ENCODE measurements at places on chromosomes 7 and 10.
A peak's percentile ranks its signal among the peaks of the same experiment; 100 is the strongest.

- no peak for DNase-seq
- no peaks in the 10 kb centered on the region for H3K27me3 ChIP-seq
- H3K27ac ChIP-seq, result no peak overlapping the region
- H3K4me3 ChIP-seq, result no peak overlapping the region
These were observed 27.8 kb downstream of the SMURF1 start for GRCh38 chr7:99116144-99116543.

DNA sequence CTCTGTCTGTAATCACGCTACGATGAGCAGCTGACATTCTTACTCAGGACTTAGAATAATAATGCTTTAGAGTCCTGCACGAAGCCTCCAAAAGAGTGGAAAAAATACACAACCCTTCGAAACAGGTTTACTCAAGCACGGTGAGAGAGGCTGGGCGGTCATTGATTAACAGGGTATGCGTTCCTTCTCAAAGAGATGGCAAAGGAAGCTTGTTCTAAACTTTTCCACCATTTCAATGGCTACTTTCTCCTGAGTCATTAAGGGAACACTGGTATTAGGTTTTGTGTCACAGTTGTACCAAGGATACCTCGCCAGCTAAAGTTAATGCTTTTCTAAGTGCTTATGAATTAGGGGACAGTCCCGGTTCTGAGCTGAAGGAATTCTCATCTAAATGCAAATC, 141.9 kb upstream of the RHEB start:
- H3K4me3 ChIP-seq, result no peak overlapping the region
- no peaks in the 10 kb centered on the region for H3K4me1 ChIP-seq
- DNase-seq, result no peak
- H3K36me3 ChIP-seq, result no peaks in the 10 kb centered on the region
- no peak overlapping the region for H3K27ac ChIP-seq
- no peaks in the 10 kb centered on the region for H3K27me3 ChIP-seq

GRCh38 chr7:66542049-66542448, 86.6 kb upstream of the KCTD7 start:
- H3K36me3 ChIP-seq, result peaks cover 13% of the 10 kb centered on the region
- no peak overlapping the region for H3K27ac ChIP-seq
- no peak for DNase-seq
- no peaks in the 10 kb centered on the region for H3K27me3 ChIP-seq
- no peak overlapping the region for H3K4me3 ChIP-seq

- DNase-seq, result no peak
- H3K4me3 ChIP-seq, result no peak overlapping the region
- no peaks in the 10 kb centered on the region for H3K36me3 ChIP-seq
These were observed 2.8 kb downstream of the TAS2R41 start for GRCh38 chr7:143480501-143480900.

- H3K27me3 ChIP-seq, result no peaks in the 10 kb centered on the region
- no peaks in the 10 kb centered on the region for H3K4me1 ChIP-seq
- no peak overlapping the region for H3K27ac ChIP-seq
- no peak for DNase-seq
These were observed 872.4 kb downstream of the LRMDA start for GRCh38 chr10:76303682-76304316.

- no peaks in the 10 kb centered on the region for H3K36me3 ChIP-seq
- H3K4me3 ChIP-seq, result no peak overlapping the region
- no peak for DNase-seq
These were observed 68.3 kb downstream of the CREM start for GRCh38 chr10:35194906-35195305.

DNA sequence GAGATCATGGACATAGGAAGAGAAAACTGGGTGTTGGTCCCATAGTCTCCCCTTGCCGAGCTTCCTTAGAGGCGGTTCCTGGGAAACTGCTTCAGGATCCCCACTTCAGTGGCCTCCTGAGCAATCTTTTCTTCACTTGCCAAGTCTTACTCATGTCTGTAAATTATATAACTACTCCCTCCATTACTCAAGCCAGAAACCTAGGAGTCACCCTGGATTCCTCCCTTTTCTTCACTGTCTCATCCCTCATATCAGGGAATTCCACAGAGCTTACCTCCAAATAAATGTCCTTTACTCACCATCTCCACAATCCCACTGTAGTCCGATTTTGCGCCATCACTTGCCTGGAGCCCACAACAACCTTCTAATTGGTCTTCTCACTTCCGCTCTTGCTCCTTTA, 29.1 kb upstream of the TRUB1 start:
- no peaks in the 10 kb centered on the region for H3K36me3 ChIP-seq
- H3K4me1 ChIP-seq, result no peaks in the 10 kb centered on the region
- no peak overlapping the region for H3K27ac ChIP-seq
- no peak overlapping the region for H3K4me3 ChIP-seq
- DNase-seq, result no peak

DNA sequence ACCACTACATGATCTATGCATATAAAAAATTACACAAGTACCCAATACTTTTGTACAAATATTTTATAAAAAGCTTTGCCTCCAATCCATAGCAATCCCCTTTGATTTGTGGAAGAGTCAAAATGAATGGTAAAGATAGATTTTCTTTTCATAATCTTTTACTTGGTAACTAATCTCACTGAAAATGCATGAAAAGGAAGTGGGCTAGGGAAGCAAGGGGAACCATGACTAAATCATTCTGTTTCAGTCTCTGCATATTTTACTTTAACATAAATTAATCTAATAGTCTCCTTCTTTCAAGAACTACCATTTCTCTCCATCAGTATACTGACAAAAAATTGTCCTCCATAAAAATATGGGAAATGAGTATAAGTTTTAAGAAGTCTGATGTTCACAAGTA, 96.9 kb downstream of the TES start:
- no peak overlapping the region for H3K4me3 ChIP-seq
- peaks cover 8% of the 10 kb centered on the region for H3K4me1 ChIP-seq
- H3K27ac ChIP-seq, result no peak overlapping the region
- no peaks in the 10 kb centered on the region for H3K27me3 ChIP-seq
- DNase-seq, result no peak

GRCh38 chr7:110522061-110522760, 568.7 kb upstream of the LRRN3 start:
- no peaks in the 10 kb centered on the region for H3K27me3 ChIP-seq
- H3K27ac ChIP-seq, result no peak overlapping the region
- H3K4me1 ChIP-seq, result no peaks in the 10 kb centered on the region
- DNase-seq, result no peak
- no peak overlapping the region for H3K4me3 ChIP-seq

GRCh38 chr10:79029478-79030390, 39.0 kb upstream of the ZMIZ1 start:
- no peaks in the 10 kb centered on the region for H3K27me3 ChIP-seq
- no peaks in the 10 kb centered on the region for H3K36me3 ChIP-seq
- DNase-seq, result peak; percentile 19
- H3K4me1 ChIP-seq, result no peaks in the 10 kb centered on the region

GRCh38 chr7:55504967-55505658, 67.2 kb downstream of the VOPP1 start:
- H3K36me3 ChIP-seq, result no peaks in the 10 kb centered on the region
- no peaks in the 10 kb centered on the region for H3K27me3 ChIP-seq
- H3K27ac ChIP-seq, result peak overlapping the region; percentile 18
- no peak for DNase-seq

DNA sequence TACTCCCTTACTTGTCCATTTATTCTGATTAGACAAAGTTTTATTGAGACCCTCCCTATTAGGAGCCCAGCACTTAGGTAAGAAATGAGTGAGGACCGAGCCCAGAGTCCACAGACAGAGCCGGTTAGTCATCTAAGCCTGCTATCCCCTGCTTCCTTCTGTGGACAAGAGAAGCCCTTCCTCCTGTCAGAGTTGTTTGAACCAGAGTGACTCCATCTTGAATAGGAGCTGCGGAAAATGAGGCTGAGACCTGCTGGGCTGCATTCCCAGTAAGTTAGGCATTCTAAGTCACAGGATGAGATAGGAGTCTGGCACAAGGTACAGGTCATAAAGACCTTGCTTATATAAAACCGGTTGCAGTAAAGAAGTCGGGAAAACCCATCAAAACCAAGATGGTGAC, 109.1 kb downstream of the CPXM2 start:
- no peak overlapping the region for H3K4me3 ChIP-seq
- H3K4me1 ChIP-seq, result no peaks in the 10 kb centered on the region
- H3K27ac ChIP-seq, result no peak overlapping the region

- H3K4me1 ChIP-seq, result no peaks in the 10 kb centered on the region
- H3K4me3 ChIP-seq, result no peak overlapping the region
- H3K36me3 ChIP-seq, result peaks cover 90% of the 10 kb centered on the region
- H3K27me3 ChIP-seq, result no peaks in the 10 kb centered on the region
These were observed 19.8 kb upstream of the GET4 start for GRCh38 chr7:856444-857095.

DNA sequence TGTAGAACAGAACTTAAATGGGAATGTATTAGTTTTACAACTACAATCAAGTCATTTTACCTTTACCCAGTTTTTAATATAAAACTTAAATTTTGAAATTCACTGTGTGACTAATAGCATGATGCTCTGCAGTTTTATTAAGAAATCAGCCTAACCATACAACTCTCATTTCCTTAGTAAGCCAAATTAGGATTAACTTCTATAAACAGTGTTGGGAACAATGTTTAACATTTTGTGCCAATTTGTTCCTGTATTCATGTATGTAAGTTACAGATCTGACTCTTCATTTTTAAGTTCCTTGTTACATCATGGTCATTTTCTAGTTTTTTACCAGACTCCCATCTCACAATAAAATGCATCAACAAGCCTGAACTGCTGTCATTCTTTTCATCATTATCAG, 209.8 kb downstream of the ZEB1 start:
- H3K36me3 ChIP-seq, result no peaks in the 10 kb centered on the region
- no peak for DNase-seq
- H3K4me1 ChIP-seq, result peaks cover 8% of the 10 kb centered on the region
- H3K27me3 ChIP-seq, result peaks cover 4% of the 10 kb centered on the region

- H3K27me3 ChIP-seq, result no peaks in the 10 kb centered on the region
- H3K27ac ChIP-seq, result peak overlapping the region; percentile 85
- DNase-seq, result no peak
- peaks cover 16% of the 10 kb centered on the region for H3K4me1 ChIP-seq
- peak overlapping the region; percentile 53 for H3K4me3 ChIP-seq
These were observed 534 bp upstream of the ACBD5 start for GRCh38 chr10:27241010-27241651.

DNA sequence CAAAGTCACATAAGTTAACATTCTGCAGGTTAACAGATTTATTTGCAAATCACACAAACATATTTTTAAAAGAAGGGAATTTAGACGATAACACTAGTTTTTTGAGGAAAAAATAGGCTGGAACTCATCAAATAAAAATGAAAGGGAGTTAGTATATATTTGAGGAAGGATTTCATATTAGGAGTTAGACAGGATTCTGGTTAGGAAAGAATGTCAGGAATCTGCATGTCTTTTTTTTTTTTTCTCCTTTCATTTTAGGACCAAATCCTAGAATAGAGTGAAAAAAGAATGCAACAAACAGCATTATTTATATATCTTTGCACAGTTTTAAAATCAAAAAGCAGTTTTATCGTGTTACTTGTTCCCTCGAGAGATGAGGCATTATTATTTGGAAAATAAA, 8.9 kb upstream of the TRDMT1 start:
- H3K4me1 ChIP-seq, result peaks cover 42% of the 10 kb centered on the region
- no peak overlapping the region for H3K4me3 ChIP-seq
- H3K27ac ChIP-seq, result peak overlapping the region; percentile 18
- H3K27me3 ChIP-seq, result no peaks in the 10 kb centered on the region
- no peaks in the 10 kb centered on the region for H3K36me3 ChIP-seq

- no peaks in the 10 kb centered on the region for H3K4me1 ChIP-seq
- no peak for DNase-seq
- H3K4me3 ChIP-seq, result no peak overlapping the region
These were observed 1212.4 kb upstream of the PHF14 start for GRCh38 chr7:9761224-9761623.

GRCh38 chr10:2128991-2129390, 391.7 kb upstream of the ADARB2 start:
- no peaks in the 10 kb centered on the region for H3K4me1 ChIP-seq
- no peak for DNase-seq
- no peak overlapping the region for H3K4me3 ChIP-seq
- H3K27ac ChIP-seq, result no peak overlapping the region

DNA sequence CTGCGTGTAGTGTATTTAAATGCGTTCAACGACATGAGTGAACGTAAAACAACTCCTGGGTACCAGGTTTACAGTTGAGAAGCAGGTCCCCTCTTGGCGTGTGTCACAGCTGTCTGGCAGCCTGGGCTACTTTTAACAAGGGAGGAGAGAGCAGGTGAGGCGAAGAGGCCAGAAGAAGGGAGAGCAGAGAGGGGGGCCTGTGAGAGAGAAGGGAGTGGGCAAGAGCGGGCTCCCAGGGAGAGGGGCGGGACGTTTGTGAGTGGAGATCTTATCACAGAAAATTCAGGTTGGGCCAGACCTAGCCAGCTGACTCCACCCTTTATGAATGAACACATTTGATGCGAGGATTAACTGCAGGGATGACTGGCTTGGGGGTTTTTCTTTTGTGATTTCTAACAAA, 154.0 kb downstream of the CAMK1D start:
- no peaks in the 10 kb centered on the region for H3K4me1 ChIP-seq
- no peak overlapping the region for H3K4me3 ChIP-seq
- DNase-seq, result no peak
- H3K36me3 ChIP-seq, result no peaks in the 10 kb centered on the region
- no peaks in the 10 kb centered on the region for H3K27me3 ChIP-seq
- H3K27ac ChIP-seq, result no peak overlapping the region

- H3K27me3 ChIP-seq, result no peaks in the 10 kb centered on the region
- no peaks in the 10 kb centered on the region for H3K36me3 ChIP-seq
- H3K4me3 ChIP-seq, result no peak overlapping the region
- DNase-seq, result no peak
- peaks cover 47% of the 10 kb centered on the region for H3K4me1 ChIP-seq
These were observed 75.0 kb upstream of the CTBP2 start for GRCh38 chr10:125235093-125236069.

GRCh38 chr10:93947055-93947454, 46.7 kb upstream of the PLCE1 start:
- H3K4me3 ChIP-seq, result no peak overlapping the region
- no peaks in the 10 kb centered on the region for H3K27me3 ChIP-seq
- H3K4me1 ChIP-seq, result no peaks in the 10 kb centered on the region
- H3K36me3 ChIP-seq, result no peaks in the 10 kb centered on the region
- H3K27ac ChIP-seq, result no peak overlapping the region
- DNase-seq, result no peak

DNA sequence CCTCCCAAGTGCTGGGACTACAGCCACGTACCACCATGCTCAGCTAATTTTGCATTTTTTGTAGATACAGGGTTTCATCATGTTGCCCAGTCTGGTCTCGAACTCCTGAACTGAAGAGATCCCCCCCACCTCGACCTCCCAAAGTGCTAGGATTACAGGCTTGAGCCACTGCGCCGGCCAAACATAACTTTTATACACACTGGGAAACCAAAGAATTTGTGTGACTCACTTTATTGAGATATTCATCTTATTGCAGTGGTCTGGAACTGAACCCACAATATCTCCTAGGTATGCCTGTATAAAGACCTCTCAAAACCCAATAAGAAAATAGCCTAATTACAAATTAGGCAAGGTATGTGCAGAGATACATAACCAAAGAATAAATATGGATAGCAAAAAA, 182.6 kb upstream of the FEZF1 start:
- no peaks in the 10 kb centered on the region for H3K36me3 ChIP-seq
- no peak overlapping the region for H3K4me3 ChIP-seq
- DNase-seq, result no peak
- no peaks in the 10 kb centered on the region for H3K27me3 ChIP-seq
- H3K4me1 ChIP-seq, result no peaks in the 10 kb centered on the region

Measured in RWPE2 (cell line).